Kidney glomerular epithelial cell (primary cell): ENCODE measurements at places on chromosomes 6 and 20.

DNA sequence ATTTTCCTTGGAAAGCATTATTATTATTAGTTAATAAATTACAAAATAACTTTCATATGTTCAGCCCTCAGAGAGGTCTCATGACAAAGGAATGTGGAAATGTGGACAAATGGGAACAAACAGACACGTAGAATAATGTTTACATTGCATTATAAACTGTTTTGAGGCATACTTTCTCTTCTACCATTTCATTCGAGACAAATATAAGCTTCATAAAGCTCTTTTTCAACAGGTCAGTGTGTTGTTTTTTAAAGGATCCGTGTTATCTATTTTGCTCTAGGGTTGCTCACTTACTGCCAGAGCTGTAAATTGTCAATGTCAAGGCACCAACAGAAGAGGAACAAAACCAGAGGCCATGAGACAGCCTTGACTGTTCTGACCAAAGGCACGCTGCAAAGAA, 256.8 kb downstream of the PHACTR1 start:
- DNase-seq = peak; percentile 54

GRCh38 chr6:117919775-117920729, 13.0 kb downstream of the SLC35F1 start:
- no peak for DNase-seq

GRCh38 chr20:60977901-60978300, 274.2 kb upstream of the CDH4 start:
- no peak for DNase-seq

DNA sequence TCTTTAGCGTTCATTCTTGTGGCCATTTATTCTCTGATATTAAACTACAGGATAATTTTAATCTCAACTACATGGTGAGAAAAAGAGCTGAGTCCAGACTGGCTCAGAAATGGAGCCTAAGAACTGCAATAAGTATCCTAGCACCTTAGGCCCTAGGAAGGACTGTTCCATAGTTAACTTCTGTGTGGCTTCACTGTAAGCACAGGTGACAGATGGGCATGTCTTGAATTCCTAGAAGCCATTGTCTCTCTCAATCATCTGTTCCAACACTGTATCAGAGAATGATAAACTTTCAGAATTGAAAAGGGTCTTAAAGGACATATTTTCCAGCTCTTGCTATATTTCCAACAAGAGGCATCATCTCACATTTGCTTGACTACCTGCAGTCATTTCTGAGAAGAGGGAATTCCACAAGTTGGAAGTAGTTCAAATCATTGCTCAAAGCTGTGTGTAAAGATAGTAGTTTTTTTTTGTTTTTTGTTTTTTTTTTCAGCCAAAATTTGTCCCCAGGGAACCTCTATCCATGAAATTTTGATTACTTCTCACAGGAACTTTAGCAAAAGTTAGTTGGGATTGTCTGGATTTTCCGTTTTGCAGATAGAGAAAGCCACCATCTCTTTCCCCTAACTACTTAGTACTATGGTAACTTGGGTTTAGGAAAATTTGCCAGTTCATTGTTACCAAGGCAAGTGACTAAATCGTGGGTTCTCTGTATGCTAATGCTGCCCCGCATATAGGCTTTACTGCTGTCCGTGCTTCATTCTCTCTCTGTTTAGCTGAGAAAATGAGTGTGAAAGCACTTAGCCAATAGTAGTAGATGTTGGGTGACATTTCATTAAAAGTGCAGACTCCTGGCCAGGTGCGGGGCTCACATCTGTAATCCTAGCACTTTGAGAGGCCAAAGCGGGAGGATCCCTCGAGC, 47.2 kb downstream of the KCNS1 start:
- no peak for DNase-seq

- DNase-seq = no peak
Measured at GRCh38 chr6:41502917-41503671, 43.1 kb upstream of the FOXP4 start.

DNA sequence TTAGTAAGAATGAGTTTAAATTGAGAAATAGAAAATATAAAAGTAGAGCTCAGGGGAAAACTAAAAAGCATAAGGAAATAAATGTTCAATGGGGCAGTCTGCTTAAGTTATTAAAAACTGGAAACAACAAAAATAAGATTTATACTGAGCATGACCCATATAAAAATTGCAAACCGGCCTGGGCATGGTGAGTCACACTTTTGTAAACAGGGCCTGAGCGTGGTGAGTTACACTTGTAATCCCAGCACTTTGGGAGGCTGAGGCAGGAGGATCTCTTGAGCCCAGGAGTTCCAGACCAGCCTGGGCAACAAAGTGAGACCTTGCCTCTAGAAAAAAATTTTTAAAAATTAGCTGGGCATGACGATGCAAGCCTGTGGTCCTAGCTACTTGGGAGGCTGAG, 74.6 kb downstream of the TMEM244 start:
- DNase-seq = no peak

DNA sequence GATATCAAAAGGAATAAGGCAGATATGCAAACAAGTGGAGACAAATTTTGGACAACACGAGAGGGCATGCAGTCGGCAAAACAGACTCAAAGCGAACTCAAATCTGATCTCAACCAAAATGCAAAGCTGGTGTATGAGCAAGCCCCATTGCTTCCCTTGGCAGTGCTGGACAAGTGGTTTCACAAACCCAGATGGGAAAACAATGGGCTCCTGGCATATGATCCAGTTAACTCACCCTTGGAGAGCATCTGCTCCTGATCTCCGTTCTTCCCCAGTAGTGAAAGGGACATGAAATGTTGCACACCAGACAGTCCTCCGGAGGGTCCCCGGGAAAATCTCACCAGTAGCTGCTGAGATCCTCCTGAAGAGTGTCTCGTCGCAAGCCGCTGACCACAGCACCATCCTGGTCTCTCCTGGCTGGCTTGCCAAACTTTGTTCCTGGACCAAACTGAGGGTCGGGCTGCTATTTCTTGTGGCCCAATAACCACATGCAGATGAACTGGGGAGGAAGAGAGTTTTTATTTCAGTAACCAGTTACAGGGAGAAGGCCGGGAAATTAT, 84.3 kb upstream of the THBS2 start:
- no peak for DNase-seq

- no peak for DNase-seq
Measured at GRCh38 chr6:6610031-6610591, 21.6 kb downstream of the LY86 start.
